A549 (cell line): ENCODE measurements at places on chromosomes 13 and 19. TPM values are rescaled to one million over a fixed set of nuclear protein-coding genes. Genes with fewer than 3 reads are reported as not detected.
A peak's percentile ranks its signal among the peaks of the same experiment; 100 is the strongest.

DNA sequence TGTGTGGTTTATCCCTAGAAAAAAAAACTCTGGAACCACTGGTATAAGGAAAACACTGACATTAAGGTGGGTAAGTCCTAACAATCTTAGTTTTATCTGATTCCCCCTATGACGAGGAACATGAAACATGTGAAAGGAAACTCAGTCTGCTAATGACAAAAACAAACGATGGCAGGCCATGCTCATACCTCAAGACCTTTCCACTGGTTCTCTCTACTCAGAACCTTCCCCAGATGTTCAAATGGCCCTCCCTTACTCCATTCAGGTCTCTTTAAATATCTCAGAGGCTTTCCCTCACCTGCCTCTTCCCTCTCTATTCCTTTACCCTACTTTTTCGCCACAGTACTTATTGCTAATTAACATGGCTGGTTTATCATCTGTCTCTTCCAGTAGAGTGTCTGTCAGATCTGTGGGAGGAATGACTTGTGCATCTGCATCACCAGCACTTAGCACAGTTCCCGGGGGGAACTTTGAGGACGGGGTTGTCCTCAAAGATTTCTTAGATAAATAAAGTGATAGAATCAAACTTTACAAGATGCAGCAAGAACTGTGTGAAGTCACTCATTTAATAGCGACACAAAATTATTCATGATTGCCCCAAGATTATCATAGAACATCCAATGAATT, 1.5 kb downstream of the TUBGCP3 start:
- DNase-seq: no peak

- DNase-seq: no peak
Observed at GRCh38 chr13:31134039-31134711, 27.5 kb downstream of the HSPH1 start.

DNA sequence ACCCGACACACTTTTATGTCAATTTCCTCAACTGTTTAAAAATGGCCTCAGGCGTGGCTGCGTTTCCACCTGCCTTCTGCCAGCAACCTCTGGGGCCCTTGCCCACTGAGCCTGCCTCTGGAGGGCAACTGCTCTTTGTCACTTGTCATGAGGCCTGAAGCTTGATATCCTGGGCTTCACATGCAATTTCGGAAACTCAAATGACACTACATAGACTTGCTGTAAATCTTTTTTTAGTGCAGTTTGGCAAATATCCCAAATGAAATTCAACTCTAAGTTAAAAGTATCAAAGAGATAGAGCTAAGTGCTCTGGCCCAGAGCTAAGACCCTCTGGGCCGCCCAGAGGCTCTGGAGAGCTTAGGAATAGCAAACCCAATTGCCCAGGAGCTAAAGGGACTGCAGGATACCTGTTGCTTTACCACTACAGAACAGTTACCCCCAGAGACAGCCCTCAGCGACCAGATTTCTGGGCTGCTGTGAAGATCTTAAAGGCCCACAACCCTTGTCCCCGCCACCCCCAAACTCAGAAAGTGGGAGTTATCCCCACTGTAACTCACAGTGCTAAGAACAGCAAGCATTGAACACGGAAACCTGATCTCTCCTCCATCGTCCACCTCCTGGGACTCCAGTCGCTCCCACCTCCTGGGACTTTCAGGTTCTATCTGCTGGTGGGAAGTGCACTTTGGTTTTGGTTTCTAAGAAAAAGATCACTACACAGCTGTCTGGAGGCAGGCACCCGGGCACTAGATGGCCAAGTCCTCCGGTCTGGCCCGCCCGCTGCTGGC, 19.4 kb downstream of the GJA3 start:
- DNase-seq: no peak

DNA sequence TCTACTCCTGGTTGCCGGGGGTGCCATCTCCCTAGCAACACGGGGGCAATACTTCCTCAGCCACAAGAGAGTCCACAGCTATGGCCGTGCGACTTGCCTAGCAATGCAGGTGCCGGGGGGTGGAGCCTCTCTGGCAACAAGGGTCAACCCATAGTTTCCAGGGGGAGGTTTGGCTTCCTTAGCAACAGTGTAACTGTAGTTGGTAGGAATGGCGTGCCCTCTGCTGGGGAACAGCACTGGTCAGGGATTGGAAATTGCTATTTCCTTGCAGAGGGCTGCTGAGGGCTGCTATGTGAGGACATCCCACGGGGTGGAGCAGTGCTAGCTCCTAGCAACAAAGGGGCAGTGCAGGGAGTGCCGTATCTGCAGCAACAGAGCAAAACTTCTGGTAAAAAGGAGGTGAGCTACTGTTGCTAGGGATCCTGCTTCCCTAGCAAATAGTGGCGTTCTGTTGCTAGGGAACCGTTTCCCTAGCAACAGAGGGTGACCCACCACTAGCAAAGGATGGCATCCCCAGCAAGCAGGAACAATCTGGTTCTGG, 7.0 kb upstream of the TMC4 start:
- DNase-seq: peak; percentile 90

DNA sequence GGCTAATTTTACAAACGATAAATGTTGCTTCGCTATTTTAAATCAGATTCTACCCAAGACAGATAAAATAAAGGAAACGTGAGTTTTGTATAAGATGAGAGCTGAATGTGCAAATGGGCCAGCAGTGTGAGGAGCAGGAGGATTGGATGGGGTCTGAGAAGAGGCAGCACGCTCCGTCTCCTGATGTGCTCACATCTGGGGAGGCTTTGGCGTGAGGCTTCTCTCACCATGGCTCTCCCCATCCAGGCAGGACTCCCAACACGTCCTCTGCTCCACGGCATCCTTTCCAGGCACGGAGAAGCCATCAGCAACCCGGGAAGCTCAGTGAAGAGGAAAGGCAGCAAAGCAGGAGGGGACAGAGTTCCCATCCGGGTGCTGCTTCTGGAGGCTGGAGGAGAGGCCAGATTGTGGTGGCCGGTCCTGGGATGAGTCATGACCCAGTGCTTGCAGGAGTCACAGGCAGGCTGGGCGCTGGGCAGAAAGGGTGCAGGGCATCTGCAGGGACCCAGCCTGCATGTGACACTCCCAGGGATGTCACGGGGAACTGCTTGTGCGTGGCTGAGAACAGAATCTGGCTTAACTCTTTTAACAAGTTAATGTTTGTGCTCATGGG, 47.5 kb downstream of the ZNF536 start:
- DNase-seq: no peak

DNA sequence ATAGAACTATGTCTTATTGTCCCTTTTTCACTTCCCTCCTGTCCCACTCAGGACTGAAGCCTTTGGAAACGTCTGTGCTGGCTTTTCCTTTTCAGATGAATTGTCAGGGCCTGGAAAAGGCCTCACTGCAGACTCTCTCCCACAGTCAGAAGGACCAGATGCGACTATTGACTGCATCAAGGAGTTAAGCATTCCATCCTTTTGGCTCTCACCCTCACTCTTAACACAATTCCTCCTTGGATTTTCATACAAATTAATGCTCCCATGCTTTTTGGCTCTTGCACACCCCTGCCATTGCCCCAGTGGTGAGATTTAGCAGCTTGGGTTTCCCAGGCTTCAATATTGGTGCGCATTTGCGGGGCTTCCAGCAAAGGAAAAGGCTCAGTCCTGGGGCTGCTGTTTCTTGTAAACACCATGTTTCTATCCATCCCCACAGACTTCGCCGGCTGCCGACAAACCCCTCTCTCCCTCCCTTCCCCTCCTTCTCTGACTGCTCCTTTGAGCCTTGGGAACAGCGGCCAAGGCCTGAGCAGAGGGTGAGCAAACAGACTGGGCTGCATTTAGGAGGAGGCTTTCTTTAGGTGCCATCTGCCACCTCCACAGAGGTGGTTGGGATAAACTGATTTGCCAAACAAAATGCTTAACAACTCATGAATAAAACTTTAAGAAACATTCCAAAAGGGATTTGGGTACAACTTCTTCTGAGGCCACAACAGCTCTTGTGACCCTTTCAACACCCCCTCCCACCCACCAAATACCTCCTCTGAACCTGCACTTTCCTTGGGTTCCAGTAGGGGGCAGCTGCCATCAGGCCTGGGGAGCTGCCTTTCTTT, 48.6 kb upstream of the PCDH8 start:
- DNase-seq: peak; percentile 2

GRCh38 chr13:42280537-42280936, 8.6 kb downstream of the AKAP11 start:
- no peak for DNase-seq

DNA sequence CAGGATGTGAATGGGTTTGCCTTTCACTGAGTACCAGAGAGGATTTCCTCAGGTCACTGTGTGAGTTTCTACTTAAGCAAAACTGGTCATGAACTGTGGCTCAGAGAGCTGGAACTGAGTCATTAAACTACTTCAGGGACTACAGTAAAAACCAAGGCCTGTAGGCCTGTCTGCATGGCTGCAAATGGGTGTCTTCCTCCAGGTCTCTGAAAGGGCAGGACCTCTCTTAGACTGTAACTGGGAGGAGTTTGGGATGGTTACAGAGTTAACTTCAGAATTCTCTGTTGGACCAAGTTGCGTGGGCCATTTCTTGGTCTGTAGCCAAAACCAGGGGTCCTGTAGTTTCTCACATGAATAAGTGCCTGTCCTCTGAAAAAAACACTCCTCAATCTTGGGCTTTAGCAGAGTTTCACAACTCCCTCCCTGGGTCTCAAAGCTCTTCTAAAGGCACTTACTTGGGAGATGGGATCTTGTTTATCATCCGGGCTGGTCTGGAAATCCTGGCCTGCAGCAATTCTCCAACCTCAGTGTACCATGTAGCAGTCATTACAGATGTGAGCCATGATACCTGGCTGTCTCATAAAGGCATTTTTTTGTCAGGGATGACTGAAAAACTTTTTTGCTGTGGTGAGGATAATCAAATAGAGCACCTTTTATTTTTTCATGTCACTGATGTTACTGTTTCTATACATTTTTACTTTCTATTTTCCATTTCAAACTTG, 19.7 kb downstream of the ZNF714 start:
- DNase-seq: no peak

DNA sequence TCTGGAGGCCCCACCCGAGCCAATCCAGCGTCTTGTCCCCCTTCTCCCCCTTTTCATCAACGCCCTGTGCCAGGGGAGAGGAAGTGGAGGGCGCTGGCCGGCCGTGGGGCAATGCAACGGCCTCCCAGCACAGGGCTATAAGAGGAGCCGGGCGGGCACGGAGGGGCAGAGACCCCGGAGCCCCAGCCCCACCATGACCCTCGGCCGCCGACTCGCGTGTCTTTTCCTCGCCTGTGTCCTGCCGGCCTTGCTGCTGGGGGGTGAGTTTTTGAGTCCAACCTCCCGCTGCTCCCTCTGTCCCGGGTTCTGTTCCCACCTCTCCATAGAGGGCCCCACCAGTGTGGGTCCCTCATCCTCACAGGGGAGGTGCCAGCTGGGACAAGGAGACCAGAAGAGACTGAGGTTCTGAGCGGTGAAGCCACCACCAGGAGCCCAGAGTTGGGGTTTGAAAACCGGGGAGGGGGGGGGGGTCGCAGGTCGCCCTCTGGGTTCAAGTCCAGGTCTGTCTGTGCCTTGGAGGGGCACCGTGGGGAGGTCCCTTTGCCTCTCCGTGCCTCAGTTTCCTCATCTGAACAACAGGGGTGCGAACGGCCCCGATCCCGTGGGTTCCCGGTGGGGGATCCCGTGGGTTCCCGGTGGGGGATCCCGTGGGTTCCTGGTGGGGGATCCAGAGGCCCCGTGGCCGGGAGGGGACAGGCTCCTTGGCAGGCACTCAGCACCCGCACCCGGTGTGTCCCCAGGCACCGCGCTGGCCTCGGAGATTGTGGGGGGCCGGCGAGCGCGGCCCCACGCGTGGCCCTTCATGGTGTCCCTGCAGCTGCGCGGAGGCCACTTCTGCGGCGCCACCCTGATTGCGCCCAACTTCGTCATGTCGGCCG, at the start of gene ELANE:
Gene ELANE, plus strand, starts transcription at position 168 of the 878 bp plus-strand sequence. Its CDS starts 26 bp downstream, at position 194.
- no peak for DNase-seq

- no peak for DNase-seq
Observed at GRCh38 chr13:50999641-51000040, 90.0 kb downstream of the RNASEH2B start.

Gene KLK6
- polyA plus RNA-seq: not detected in 3 replicates

Gene MAST1
- 1.8 to 3.0 TPM (median 2.2 TPM) in 3 replicates for polyA plus RNA-seq

Gene TSKS
- polyA plus RNA-seq: not detected in 3 replicates

Gene SYDE1
- polyA plus RNA-seq: 7.7 to 10.3 TPM (median 8.8 TPM) in 3 replicates

Gene MBD3L1
- not detected in 3 replicates for polyA plus RNA-seq

Gene ZNF730
- polyA plus RNA-seq: not detected in 3 replicates

Gene CYP4F8
- polyA plus RNA-seq: not detected in 3 replicates

Gene TMPRSS9
- 0.04 TPM in 1 of 3 replicates, not detected in the others for polyA plus RNA-seq

Gene PGLYRP1
- not detected in 3 replicates for polyA plus RNA-seq
